ENCODE measurements at places on chromosomes 2 and 18.

GRCh38 chr2:50748671-50749070, 283.3 kb downstream of the NRXN1 start:
- DNase-seq: no peak

GRCh38 chr2:199668645-199669044, 182.3 kb downstream of the FTCDNL1 start:
- no peak for DNase-seq

- no peak for DNase-seq
These were observed 75.2 kb upstream of the SIX2 start for GRCh38 chr2:45084361-45085020.

GRCh38 chr2:33497221-33497650, 20.8 kb downstream of the RASGRP3 start:
- DNase-seq: no peak

DNA sequence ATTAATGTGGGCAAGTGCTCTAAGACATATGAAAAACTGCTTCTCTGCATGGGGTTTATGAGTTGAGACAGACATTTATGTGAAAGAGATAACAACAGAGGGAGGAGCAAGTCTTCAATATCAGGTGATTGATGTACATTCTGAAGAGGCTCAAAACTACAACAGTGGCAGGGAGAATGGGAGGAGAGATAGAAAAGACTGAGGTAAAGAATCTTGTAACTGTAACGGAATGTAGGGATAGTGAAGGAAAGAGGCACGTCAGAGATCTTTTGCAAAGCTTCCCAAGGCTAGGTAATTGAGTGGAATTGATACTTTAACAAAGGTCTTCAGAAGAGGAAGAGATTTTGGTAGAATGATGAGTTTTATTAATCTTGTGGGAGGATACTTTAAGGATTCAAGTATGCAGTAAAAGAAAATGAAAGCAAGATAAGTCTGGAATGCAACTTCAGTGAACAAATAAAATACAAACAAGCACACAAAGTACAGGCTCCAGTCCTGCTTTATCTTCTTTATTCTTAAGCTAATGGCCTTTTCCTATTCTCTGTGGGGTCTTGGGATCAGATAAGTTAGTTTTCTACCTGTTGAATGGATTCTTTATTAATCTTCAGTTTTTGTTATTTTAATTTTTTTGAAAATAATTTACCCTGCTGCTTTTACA, 15.0 kb downstream of the SMAD4 start:
- DNase-seq: no peak

DNA sequence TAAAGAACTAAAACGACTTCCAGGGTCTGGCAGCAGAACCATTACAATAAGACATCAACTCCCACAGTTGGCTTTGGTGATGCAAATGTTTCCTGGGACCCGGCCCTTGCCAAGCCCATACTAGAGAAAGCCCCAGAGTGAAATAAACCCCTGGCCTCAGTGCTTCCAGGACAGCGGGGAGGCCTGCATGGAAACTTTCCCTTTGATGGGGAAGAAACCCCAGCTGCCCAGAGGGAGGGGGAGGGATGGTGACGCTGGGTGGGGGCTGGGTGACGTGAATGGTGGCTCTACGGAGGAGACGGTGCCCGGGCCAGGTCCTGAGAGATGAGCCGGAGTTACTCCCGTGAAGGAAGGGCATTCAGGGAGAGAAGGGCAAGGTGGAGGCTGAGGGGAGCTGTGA, 27.5 kb downstream of the INHBB start:
- no peak for DNase-seq
